ENCODE measurements at places on chromosomes 3 and 15.

DNA sequence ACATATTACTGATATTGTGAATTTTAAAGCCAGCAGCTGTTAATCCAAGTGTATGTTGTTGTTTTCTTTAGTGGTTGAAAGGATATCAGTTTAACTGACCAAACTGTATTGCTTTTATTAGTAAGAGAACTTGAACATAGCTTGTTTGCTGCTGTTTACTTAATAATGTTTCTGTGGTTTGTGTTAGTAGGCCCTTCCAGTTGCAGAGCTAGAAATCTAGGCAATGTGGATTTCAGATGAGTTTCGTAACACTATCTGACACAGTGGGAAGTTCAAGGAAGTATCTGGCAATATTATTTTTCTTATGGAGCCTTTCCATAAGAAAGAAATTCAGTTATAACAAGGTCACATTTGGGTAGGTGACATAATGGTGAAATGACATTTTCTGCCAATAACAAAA is 18.5 kb downstream of the ZNF609 start:
- DNase-seq: no peak

DNA sequence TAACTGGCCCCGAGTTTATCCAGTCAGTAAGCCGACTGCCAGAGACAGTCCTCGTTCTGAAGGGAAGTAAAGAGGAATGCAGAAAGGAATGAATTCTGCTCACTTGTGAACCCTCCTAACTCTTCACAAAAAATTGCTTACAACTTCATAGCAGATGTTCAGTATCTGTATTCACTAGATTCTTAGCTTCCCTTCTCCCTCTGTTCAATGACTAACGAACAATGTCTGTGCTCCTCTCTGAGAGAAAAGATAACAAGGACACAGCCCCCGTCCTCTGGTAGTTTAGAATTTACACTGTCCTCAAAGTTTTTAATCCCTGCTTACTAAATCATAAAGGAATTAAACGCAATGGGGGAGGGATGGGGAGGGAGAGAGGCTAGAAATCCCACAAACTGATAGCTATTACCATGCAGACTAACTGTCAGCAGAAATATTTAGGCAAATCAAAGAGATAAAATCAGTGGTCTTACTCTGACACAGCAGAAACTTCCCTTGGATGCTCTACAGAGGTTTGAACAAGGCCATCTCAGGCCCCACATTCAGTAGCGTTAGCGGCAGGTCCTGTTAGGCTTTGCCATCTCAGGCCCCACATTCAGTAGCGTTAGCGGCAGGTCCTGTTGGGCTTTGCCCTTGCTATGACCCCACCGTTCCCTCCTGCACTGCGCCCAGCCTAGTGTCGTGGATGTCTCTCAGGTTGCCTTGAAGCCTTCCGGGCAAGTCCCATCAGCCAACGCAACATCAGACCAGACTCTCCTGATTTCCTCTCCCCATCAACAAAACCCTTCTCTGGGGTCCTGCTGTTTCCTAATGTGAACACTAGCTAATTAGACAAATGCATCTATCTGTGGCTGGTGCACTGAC is 23.4 kb downstream of the NRROS start:
- DNase-seq: no peak

DNA sequence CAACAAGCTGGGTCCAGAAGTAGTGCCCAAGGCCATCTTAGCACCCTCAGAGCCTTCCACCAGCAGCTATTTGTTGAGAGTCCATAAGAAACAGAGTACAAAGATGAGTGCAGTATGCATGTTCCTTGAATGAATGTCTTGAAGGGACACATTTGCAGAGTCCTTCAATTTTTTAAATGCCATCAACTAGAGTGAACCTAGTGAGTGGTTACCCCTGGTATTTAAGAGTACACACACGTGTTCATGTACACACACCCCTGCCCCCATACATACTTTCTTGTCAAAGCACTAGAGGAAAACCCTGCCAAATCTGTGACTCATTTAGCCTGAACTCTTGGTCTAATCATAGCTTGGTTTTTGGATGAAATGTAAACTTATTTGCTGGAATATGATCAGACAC is 84.5 kb upstream of the GALNT15 start:
- DNase-seq: no peak

DNA sequence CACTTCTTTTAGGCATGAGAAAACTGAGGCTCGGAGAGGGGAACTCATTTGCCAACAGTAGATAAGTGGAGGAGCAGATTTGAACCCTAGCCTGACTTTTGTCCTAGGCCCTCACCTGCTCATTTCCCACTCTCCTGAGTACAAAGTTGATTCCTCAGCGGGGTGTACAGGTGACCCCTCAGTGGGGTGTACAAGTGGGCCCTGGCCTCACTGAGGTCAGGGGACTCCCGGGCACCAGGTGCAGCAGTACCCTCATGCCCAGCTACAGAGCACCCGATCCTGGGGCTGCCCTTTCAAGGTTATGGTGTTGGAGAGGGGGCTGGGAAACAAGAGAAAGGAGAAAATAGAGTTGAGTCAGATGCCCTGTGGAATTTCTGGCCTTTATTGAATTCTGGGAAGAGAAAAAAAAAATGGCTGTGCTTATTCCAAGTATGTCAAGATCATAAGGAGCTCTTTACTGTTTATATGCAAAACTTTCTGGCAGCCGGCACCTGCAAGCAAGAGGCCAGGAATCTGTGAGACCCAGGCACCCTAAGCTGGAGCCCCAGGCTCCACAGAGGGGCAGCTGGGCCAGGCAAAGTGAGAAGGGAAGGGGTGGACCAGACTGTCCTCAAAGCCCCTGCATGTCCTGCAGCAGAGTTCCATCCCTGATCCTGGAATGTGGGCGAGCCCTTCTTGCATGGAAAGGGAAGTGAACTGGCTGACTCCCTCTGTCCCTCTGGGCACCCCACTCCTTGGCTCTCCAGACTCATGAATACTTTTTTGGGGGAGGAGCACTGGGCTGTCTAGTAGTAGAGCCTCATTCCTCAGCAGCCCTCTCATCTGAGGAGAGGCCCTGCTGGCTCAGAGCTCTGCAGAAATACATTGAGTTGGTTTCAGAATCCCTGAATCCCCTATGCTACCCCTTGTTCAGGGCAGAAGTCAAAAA is 43.1 kb downstream of the AMOTL2 start:
- DNase-seq: no peak

GRCh38 chr3:160478338-160478737 is 28.8 kb upstream of the TRIM59 start:
- DNase-seq: no peak

GRCh38 chr3:100023595-100023994 is 90.7 kb downstream of the FILIP1L start:
- no peak for DNase-seq

- no peak for DNase-seq
Observed at GRCh38 chr3:123716411-123716810, 131.6 kb upstream of the HACD2 start.
